ENCODE measurements at places on chromosomes 7 and 10.

GRCh38 chr10:89645742-89646172, 715 bp upstream of the PANK1 start:
- no peak for DNase-seq

- no peak for DNase-seq
Measured at GRCh38 chr10:117417196-117417595, 42.0 kb upstream of the PDZD8 start.

GRCh38 chr10:112738606-112739591, 211.1 kb upstream of the TCF7L2 start:
- DNase-seq: peak; percentile 35

DNA sequence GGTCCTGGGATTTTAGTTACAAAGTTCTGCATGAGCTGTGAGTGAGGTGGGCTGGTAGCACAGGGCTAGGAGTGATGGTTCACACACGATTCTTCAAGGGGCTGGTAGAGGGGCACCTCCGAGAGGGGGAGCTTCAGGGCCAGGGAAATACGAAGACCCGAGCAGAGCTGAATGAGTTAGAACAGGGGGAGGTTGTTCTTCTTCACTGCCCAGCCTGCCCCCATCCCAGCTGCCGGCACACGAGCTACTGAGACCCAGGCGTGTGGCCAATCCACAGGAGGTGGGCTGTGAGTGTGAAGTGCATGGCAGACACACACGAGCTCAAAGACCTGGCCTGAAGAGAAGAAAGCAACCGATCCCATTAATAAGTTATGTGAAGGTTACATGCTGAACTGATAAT, 256.2 kb upstream of the ZNF32 start:
- no peak for DNase-seq

DNA sequence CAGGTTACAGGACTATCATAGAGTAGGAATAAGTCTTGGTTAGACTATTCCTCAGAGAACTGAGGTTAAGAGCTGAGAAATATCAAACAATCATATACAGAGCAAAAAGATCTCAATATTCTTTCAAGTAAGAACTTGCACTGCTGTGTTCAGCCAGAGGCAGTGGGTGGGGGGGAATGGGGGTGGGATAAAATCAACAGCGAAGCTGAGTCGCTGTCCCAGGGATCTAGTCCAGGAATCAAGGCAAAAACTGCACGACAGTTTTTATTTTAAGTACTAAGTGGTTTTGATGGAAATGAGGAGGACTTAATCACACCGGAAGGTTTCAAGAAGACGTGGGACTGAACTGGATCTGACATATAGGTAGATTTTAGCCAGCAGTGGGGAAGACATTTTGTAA, 159.1 kb downstream of the SRPK2 start:
- DNase-seq: no peak

DNA sequence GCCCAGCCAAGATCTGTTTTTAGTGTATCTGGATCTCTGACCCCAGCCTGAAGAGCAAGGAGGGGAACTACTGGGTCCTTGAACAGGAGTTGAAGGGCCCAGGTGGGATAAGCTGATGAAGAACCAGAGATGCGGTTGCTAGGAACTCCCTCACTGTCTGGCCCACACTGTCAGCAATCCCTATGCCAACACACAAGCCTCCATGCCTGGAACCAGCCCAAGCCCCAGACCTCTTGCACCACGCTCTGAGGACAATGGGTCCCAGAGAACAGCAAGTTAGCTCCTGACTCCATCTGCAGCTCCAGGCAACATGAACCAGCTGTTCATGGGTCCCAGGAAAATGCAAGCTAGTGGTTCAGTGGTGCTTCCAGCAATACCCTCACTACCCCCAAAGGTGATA, 2.4 kb downstream of the NAT16 start:
- no peak for DNase-seq

DNA sequence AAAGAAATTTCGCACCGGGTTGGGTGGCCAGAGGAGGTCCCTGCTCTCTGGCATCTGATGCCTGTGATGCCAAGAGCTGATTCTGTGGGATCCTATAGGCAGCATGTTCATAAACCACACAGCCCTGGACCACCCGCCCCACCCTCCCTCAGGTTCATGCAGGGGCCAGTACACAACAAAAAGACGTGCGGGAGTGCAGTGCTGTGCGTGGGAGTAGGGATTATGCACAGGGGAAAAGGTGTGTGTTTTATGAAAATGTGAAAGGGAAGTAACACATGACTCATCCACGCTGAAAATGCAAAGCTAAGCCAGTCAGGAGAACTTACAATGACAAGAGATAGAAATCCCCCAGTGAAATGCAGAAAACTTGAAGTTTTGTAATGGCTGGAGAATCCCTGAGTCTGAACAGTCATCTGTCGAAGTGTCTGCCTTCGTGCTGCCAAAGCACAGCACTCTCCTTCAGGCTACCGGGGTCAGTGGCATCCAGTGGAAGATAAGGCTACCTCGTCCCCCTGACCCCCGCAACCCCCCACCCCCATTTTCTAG, 1.1 kb downstream of the KIAA1217 start:
- DNase-seq: peak; percentile 55

DNA sequence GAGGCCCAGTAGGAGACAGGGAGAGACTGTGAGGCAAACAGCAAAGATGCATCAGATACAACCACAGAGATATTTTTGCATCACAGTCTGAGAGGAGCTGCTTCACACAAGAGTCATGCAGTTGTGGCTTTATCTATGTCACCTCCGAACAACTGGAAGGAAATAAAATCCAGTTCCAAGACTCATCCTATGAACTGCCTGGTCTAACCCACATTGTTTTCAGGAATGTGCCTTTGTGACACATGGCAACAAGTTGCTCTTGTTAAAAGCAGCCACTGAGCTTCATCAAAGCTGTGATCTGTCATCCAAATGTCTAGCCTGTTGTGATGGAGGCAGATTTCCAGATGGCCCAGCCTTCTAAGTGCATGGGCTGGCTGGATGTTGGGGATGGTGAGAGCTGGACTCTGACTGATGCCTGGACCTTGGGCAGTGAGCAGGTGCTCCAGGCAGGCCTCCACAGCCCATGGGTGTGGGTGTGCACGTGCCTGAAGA, 255.0 kb downstream of the BMPER start:
- peak; percentile 95 for DNase-seq

DNA sequence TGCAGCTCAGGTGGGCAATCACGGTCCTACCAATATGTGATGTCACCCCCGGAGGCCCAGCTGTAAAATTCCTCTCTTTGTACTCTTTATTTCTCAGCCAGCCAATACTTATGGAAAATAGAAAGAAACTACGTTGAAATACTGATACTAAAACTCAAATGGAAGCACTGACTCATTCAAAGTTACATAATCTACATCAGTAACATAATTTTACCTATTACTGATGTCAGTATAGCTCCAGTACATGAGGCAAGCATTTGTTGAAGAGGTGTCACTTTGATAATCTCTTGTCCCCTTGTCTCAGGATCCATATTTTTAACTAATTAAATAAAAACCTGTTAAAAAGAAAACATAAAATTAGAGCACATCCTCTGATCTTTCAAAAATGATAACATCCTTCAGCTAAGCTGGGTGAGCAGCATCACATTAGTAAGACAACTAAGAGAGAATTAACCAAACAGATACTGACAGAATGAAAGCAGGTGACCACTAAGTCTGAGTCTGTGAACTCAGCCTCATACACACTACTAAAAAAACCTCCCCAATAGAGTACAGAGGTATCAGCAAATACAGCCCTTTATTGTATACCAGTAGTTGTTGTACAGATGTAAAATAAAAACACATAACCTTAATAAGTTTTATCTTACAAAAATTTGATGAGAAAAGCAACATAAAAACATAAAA, 17.6 kb downstream of the SLC25A40 start:
- no peak for DNase-seq

GRCh38 chr7:149409895-149410294, 51.0 kb downstream of the ZNF777 start:
- DNase-seq: no peak

DNA sequence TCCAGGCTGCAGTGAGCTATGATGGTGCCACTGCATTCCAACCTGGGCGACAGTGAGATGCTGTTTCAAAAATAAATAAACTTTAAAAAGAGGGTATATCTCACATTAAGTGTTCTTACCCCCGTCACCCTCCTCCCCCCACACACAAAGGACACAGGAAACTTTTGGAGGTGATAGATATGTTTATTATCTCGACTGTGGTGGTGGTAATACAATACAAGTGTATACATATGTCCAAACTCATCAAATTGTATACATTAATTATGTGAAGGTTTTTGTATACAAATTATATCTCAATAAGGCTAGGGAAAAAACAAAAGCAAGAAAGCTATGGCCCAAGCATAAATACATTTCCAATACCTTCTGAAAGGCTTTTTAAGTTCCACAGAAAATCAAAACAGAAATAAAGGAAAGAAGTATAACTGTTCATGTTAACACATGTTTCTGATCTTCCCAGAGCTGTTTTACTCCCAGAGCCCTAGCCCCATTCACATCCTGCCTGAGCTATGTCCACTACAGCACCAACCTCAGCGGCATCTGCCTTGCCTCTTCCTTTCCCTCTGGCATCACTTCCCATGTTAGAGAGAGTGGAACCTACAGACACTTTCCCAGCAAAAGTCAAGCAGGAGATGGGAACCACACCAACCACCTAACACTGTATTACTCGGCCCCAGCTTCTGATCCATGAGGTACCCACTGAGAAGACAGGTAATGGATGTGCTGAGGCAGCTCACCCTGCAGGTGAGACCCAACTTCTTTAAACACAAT, 48.1 kb downstream of the SGMS1 start:
- DNase-seq: no peak

- peak; percentile 94 for DNase-seq
Measured at GRCh38 chr10:48634198-48634983, 29.5 kb upstream of the ARHGAP22 start.

DNA sequence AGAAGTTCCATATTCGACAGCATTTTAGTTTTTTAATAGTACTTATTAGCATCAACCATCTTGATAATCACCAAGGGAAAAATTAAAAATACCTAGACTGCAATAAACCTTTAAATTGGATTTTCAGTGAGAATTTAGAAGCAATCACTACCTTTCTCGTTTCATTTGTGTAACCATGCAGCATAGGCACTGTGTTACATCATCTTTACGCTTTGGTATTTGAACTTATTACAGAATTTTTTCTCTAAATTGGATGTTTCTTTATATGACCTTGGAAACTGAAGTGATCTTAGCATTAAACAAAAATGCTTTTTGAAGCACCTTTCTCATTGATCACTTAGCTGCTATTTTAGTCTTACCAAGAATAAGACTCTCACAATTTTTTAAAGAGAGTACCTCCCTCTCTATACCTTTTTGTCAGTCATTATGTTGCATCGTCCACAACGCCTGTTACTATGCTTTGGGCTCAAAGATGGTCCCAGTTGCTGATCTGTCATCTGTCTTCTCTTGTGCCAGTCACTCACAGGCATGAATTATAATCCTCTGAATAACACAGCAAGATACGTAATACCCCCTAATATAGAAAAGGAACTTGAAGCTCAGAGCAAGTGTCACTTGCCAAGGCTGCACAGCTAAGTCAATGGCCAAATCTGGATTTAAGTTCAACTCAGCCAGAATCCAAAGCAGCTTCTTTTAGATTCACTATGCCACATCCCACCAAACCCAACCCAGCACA, 19.6 kb upstream of the ASCC1 start:
- no peak for DNase-seq

DNA sequence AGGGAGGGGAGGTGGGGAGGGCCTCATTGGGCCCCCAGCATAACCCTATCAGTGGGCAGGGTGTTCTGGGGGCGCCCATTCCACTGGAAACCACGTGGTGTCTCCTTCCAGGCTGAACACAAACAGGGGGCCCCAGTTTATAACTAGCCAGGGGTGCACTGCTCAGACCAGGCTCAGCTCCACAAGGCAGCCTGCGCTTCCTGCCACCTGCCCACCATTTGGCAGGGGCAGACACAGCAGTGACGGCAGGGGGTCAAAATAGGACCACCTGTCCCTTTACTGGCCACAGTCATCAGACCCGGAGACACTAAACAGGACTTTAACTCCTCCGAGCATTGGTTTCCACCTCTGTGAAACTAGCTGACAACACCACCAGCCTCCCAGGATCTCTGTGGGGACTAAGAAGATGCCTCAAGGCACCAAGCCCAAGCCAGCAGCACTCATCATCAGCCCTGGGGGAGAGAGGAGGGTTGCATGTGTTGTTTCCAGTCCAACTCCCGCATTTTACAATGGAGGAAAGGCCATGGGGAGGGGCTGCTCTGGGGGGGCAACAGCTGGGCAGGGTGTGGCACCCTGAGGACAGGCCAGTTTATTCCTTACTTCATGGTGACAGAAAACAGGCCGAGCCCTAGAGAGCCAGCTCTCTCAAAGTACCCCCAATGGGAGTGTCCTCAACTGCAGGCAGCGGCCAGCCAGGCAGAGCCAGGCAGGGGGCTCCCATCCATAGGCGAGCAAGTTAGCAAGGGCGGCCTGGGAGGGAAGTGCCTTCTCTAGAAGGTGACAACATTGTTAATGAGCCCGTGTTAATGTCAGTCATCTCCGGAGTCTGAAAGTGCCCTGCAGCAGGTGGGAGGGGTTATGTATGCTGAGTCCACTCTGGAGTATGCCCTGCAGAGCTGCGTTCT, 127.6 kb downstream of the TNS3 start:
- DNase-seq: no peak

DNA sequence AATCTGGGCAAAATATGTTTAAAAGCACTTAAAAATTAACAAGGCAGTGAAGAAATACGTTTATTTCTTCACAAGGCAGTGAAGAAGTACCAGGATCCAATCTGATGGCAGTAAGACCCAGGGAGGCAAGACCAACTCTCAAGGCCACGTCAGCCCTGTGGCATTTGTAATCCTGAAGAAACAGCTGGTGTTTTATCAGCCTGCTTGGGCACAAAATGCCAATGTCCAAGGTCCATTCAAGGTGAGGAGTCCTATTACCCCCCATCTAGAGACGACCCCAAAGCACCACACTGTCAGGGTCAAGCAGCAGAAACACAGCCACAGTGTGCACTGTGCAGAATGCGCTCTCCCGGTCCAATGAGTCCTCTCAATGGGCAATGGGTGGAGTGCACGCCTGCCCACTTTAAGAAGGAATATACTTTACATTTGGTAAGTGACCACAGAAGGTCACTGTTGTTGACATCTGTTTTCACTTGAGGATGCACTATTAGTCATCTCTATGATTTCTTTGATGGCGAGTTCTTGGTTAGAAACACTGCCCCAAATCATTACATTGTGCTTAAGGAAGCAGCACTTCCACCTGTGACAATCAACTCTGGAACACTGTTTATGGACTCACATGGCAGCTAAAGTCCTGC, 12.8 kb downstream of the CPXM2 start:
- DNase-seq: peak; percentile 15

GRCh38 chr10:77537720-77538373, 99.8 kb downstream of the KCNMA1 start:
- peak; percentile 73 for DNase-seq
